ENCODE measurements at places on chromosomes 3 and 15.

GRCh38 chr3:57942872-57943283 lies 65.3 kb upstream of the FLNB start:
- DNase-seq: peak; percentile 51

GRCh38 chr3:17006132-17006852 lies 121.5 kb downstream of the PLCL2 start:
- no peak for DNase-seq

DNA sequence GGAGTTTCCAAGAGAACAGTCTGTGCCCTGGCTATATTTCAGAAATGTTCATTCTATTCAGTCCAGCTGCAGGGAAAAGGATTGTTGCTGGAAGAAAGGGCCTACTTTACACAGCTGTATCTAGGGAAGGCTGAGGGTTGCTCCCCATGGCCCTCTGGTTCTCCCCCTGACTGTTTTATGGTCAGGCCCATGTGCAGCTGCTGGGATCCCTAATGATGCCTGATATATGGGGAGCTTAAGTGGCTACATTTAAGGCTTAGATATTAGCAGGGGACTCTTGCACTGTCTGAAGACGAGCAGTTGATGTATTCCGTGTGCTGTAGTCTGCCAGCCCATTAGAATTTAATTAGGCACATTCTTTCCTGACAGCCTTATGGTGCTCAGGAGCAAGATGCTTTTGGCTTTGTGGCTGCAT lies 72.0 kb downstream of the FAM43A start:
- DNase-seq: no peak

- DNase-seq: peak; percentile 56
These were observed 801 bp upstream of the NGRN start for GRCh38 chr15:90264671-90265070.

- DNase-seq: no peak
These were observed 41.0 kb upstream of the TP63 start for GRCh38 chr3:189590223-189590622.

DNA sequence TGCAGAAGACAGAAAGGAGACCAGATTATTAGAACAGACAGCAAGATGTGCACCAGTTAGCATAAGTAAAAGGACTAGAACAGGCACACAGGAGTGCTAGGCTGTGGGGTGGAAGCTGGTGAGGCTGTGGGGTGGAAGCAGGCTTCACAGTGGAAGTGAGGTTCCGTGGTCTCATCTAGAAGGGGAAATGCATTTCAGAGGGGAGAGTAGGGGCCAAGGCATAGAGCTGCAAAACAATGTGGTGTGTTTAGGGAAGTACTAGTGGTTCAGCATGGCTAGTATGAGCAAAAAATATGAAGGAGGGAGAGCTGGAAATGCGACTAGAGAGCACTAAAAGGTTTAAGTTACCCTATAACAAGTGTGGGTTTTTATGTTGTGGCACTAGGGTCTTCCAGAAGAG lies 6.5 kb downstream of the POPDC2 start:
- DNase-seq: no peak

- DNase-seq: no peak
These were observed 58.4 kb upstream of the GOLIM4 start for GRCh38 chr3:168154089-168154488.

DNA sequence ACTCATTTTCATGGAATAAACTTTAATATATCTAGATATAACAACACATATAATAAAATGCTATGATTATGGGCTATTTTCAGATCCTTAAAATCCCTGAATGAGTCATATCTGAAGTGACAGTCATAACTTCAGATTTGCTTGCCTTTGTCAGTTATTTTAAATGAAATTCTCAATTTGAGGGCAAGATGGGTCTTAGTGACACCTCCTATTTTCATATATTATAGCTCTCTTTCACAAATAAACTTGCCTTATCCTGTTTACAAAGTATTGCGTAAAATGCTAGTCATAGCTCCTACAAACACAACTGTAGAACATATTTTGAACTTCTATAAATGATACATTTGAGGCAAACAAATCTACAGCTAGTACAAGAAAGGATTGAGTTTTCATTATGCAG lies 6.2 kb upstream of the THRB start:
- no peak for DNase-seq

DNA sequence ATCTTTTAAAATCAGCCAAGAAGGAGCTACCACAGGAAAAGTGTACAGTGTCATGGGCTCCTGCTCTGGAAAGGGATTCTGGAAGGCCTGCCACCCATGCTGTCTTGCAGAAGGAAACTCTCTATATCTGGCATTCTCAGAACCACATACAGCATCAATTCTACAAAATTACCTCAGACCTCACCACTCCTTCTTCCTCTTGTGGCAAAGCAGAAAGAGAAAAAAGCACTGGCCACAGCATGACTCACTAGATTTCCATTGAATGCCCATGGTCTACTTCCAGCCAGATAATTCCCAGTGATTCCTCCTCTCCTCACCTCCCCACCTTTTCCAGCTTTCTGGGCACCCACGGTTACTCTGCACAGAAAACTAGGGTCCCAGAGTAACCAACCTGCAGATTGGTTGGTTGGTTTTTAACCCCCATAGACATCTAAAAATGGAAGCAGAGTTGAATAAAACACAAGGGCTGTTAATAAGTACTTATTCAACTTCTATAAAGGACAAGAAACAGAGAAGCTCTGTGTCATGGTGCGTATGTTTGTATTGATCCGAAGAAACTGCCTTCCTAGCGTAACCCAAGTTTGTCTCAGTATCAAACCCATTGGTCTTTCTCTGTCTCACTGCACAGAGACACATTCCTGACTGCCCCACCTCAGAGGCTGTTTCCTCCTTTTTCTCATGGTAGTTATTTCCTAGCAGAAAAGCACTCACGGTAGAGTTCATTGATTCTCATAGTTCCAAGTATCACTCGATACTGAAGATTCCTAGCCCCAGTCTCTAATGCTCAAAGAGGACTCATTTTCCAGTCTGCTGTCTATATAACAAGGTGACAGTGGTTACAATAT lies 67.7 kb downstream of the LDHAL6B start:
- no peak for DNase-seq

DNA sequence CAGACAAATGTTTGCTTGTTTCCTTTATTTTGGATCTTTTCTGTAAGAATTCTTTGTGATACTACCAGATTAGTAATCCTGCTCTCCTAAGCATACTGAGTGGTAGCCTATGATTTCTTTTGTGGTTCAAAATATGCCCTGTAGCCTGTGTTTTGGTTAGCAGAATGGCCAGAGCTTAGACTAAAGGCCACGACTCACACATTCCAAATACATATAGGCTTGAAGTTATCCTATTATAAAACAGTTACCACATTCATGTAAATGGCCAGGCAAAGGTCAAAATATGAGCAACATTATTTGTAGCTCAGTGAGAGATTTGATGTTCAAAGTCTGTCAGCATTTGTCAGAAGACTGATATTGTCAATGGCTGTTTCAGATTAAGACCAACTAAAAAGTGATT lies 84.5 kb downstream of the MITF start:
- DNase-seq: no peak

GRCh38 chr15:56042982-56043980 lies 49.9 kb upstream of the NEDD4 start:
- no peak for DNase-seq

GRCh38 chr3:77321646-77322045 lies 281.7 kb downstream of the ROBO2 start:
- no peak for DNase-seq

DNA sequence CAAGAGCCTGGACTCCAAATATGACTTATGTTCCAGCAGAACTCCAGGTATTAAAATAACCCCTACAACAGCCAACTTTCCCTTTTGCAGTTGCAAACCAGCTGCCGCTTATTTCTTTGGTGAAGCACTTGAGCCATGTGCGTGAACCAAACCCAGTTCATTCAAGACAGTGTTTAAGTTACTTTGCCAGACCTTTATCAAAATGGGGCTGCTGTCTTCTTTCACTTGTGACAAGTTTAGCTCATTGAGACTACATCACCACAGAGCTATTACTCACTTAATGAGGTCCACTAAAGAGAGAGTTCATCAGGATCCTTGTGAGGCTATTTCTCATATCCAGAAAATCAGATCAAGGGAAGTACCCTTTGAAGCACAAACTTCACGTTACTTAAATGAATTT lies 2.4 kb upstream of the XRN1 start:
- no peak for DNase-seq

- DNase-seq: no peak
These were observed 415.8 kb upstream of the GOLIM4 start for GRCh38 chr3:168511428-168512014.

GRCh38 chr15:81176291-81176893 lies 20.3 kb upstream of the IL16 start:
- no peak for DNase-seq

DNA sequence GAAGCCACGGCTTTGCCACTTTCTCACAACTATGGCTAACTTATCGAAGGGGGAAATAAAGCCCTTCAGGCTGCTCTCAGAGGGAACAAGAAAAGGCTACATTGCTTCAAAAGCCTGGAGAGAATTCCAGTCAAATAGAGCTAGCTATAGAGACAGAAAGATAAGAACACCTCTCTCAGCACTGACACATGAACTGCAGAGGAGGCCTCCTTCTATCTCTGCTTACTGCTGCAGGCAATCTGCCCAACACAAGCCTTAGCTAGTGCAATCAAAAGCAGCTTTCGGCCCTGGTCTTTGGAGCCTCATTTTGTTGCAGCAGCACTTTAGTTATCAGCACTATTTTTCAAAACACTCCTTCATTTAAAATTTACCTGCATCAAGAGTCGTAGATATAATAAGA lies 118.4 kb upstream of the ROBO1 start:
- DNase-seq: no peak

- no peak for DNase-seq
These were observed 757.6 kb downstream of the GBE1 start for GRCh38 chr3:81003817-81004216.

- no peak for DNase-seq
These were observed 514.4 kb upstream of the PROK2 start for GRCh38 chr3:72299321-72299802.

DNA sequence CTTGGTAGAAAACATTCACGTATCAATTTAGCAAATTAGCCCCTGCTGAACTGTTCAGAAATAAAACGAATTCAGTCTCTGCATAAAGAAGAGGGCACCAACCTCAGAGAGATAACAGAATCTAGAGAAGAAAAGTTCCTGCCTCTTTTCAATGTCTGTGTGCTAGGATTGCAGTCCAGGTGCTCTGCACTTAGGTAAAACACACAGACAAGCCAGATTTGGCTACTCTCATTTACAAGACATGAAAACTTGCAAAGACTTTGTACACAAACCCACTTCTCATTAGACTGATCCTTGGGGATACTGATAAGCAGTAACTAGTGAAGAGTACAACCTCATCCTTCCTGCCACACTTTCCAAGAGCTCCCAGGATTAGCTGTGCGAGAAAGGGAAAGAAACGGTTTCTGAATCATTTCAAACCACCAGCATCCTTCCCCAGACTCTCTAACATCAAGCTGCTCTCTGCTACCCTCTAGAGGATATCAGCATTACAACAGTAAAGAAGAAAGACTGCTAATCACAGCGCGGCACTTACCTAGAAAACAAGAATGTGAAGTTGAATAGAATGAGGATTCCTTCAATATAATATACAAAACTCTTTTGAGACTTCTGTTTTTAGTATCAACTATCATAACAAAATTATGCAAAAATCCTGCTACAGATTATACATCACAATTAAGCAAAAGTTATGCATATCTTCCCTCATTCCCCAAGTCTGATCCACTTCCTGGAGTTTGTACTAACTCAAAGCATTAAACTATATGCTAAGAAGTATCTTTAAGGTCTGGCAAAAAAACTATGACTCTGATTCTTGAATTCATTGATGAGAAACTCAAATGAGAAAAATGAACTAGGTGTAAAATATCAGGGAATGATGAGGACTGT lies 306.4 kb downstream of the MAGI1 start:
- DNase-seq: no peak

DNA sequence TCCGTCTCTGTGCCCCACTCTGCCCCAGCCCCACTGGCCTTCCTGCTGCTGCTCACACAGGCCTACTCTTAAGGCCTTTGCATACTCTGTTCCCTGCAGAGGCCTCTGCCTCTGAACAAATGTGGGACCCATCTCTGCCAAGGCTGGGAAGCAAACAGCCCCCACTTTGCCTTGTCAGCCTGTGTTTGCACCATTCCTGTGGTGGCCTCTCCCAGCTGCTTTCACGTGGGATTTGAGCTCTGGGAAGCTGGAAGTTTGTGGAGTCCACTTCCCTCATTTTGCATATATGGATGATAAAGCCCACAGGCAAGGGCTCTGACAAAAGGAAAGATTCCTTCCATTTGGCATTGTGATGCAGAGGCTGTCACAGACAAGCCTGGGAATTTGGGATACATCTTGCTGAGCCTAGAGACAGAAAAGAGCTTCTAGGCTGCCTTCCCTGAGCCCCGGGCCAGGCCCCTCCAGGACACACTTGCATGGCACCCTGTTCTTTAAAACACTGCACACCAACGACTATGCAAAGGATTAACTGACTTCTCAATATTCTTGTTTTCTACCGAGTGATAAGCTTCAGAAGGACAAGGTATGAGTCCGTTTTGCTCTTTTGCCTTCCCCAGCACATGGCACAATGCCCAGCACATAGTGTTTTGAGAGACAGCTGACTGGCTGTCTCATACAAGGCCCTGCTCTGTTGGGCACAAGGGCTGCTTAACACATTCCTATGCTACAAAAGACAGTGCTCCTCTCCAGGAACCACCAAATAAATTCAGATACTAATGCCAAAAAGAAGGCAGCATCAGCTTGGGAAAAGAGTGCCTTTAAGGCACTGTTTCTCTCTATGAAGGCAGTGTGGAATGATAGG lies 120.7 kb upstream of the TOPAZ1 start:
- no peak for DNase-seq

DNA sequence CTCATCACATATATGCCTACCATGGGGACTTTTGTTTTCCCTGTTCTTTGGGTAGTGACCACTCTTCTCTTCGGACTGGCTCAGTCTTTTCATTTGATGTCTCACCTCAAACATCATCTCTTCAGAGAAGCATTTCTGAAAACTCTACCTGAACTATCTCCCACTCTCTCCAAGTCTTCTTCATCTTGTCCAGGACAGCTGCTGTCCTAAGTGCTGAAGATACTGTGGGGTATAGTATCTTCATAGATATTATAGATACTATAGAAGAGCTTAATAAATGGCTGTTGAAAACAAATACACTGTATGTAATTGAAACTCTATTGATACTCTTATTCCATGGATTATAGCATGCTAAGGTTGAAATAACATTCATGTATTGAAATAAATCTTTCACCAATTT lies 672.3 kb downstream of the CADM2 start:
- no peak for DNase-seq

DNA sequence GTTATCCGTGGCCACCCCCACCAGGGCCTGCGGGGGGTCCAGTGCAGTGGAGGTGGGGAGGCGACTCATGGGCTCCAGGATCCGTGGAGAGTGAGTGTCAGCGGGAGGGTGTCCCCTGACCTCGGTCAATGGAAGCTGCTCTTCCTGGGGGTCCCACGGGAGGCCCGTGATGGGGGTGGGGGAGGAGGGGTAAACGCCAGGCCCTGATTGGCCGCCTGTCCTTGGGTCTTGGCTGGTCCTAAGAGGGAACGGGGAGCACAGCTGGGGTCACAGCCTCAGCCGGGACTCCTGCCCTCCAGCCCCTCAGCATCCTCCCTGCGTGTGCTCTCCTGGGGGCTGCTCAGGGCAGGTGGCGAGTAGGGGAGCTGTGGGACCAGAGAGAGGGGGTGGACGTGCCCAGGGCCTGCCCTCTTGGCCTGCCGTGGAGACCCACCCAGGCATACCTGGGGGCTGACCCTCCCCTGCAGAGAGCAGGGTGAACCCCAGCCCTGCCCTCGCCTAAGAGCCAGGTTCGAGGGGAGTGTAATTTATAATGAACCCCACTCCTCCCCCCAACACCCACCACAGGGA lies 184.6 kb downstream of the GOLGA6L6 start:
- peak; percentile 55 for DNase-seq

- no peak for DNase-seq
These were observed 9.4 kb downstream of the IGSF11 start for GRCh38 chr3:119025171-119025795.
